ENCODE measurements at places on chromosomes 7 and 10.

DNA sequence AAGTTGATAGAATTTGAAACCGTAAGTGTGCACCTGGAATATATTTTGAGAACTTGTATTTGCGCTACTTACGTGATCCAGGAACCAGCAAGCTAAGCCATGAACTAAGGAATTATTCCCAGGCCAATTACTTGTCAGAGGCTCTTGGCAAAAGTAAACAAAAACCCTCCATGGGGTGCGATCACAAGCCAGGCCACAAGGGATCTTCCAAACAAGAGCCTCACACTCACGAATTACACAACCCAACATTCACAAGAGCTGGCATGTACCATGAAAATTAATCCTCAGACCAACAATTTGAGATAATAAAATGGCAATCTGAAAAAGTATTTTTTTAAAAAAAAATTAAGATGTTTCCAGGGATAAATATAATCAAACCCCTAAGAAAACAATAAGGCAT lies 467.0 kb upstream of the AKR1E2 start:
- DNase-seq = peak; percentile 62

DNA sequence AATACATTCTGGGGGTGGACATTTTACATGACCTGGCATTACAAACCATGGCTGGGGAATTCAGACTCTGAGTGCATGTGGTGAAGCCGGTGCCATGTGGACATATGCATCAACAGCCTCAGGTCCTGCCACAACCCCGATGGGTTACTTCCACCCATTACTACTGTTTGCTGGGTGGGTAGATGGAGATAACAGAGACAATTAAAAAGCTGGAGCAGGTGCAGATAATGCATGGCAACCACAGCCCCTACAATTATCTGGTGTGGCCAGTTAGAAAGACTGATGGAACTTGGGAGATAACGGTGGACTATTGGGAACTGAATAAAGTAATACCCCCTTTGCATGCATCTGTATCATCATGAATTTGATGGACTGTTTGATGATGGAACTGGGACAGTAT lies 21.6 kb upstream of the ADAMTS14 start:
- no peak for DNase-seq

DNA sequence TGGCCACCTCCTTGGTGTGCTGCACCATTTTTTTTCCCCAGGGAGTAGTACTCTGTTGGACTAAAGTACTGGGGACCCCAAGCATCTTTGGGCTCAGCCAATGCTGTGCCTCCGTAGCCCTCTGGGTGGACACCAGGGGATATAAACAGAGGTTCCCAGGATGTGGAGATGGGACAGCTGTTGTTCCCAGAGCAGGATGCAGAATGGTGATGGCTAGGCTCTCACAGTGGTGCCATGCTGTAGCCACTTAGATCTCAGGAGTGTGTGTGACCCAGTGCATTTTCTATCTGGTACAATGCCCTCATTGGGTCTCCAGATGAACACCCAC lies 50.9 kb upstream of the SCIN start:
- DNase-seq = no peak

DNA sequence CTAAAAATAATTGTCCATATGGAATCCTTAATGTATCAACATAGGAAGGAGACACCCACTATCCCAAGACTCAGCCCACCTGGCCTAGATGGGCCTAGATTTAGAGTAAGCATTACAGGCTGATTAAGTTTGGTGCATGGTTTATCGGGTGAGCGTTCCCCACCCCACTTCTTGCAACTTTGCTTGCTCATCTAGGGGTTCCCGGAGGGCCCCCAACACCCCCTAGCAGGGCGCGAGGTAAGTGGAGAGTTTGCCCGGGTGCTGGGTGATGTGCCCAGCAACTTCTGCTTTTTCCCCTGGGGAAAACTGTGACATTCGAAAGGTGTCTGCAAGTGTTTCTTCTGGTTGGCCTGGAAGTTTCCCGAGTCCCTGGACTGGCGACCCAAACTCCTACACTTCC lies 31.7 kb downstream of the SKIDA1 start:
- no peak for DNase-seq

DNA sequence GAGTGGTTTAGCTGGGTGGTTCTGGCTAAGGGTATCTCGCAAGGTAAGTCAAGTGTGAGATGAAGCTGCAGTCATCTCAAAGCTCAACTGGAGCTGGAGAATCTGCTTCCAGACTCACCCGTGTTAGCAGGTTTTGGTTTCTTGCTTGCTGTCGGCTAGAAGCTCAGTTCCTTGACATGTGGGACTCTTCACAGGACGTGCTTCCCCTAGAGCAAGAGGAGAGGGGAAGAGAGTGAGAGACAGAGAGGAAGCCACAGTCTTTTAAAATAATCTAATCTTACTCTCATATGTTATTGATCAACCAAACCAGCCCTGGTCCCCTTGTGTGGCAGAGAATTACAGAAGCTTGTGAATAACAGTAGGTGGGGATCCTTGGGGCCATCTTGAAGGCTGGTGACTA lies 199.5 kb downstream of the REEP3 start:
- DNase-seq = no peak

- peak; percentile 85 for DNase-seq
Measured at GRCh38 chr7:12674861-12675260, 12.6 kb upstream of the ARL4A start.
